Epithelial cell of esophagus (primary cell): ENCODE measurements at places on chromosomes 13 and 19.

DNA sequence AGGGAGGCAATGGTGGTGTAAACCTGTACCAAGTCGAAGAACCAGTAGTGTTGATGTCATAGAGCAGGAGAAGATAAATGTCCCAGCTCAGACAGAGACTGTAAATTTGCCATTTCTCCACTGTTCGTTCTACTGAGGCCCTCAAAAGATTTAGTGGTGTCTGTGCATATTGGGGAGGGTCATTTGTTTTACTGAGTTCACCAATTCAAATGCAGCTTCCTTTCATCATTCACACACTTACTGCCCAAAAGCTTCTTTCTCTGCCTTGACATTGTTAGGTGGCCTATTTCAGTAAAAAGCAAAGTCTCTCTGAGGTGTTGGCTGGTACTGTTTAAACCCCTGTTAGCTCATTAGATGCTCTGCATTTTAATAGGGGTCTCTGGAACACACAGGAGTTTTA, 86.2 kb upstream of the EDNRB start:
- DNase-seq: no peak

DNA sequence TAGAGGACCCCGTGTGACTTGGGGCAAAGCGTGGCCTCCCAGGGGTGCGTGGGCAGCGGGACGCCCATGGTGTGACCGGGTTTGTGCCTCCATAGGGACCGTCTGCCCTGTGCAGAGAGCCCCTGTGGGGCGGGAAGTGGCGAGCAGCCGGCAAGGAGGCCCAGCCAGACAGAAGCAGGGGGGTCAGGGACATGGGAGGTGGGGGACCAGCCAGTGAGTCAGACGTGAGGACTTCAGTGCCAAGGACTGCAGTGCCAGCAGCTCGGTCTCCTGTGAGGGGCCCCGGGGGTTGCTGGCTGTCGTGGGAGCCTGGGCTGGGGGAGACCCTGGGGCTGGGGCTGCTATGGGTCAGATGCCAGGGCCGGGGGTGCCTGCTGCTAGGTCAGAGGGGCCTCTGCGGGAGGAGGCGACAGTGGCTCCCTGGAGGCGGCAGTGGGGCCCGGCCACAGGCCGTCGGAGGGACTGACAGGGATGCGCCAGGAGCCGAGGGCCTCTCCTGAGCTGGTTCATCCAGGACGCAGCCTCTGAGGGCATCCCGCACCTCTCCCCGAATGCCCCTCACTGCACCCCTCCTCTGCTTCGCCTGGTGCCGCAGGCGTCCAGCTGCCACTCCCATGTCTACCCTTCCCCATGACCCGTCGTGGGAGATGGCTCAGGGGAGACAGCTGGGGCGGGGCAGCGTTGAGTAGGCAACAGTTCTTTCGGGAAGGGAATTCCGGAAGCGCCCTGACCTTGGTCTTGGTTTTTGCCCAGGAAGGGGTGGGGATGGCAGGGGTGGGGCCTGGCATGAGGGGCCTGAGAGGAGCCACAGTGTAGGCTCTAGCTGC, 80.0 kb downstream of the KDM4B start:
- no peak for DNase-seq

- no peak for DNase-seq
Observed at GRCh38 chr13:24281188-24282008, 28.0 kb upstream of the C1QTNF9 start.

- no peak for DNase-seq
Observed at GRCh38 chr19:6711605-6712004, 8.8 kb downstream of the C3 start.

DNA sequence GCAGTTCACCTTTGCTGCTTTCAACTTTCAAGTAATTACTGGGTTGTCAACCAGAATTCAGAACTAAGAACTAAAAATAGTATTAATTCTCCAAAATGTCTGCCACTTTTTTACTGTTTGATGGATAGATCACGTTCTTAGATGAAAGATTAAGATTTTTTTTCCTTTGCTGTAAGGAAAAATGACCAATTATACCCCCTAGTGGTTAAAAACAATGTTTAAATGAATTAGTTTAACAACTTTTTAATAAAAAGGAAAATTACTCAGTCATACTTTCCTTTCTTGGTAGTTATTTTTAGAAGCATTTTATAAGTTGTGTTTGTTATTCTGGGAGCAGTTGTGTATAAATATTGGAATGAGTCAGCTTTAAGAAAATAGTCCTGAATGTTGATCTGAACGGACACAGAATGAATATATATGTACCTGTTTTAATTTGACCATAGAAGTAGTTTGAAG, 4.6 kb downstream of the TM9SF2 start:
- DNase-seq: peak; percentile 8

DNA sequence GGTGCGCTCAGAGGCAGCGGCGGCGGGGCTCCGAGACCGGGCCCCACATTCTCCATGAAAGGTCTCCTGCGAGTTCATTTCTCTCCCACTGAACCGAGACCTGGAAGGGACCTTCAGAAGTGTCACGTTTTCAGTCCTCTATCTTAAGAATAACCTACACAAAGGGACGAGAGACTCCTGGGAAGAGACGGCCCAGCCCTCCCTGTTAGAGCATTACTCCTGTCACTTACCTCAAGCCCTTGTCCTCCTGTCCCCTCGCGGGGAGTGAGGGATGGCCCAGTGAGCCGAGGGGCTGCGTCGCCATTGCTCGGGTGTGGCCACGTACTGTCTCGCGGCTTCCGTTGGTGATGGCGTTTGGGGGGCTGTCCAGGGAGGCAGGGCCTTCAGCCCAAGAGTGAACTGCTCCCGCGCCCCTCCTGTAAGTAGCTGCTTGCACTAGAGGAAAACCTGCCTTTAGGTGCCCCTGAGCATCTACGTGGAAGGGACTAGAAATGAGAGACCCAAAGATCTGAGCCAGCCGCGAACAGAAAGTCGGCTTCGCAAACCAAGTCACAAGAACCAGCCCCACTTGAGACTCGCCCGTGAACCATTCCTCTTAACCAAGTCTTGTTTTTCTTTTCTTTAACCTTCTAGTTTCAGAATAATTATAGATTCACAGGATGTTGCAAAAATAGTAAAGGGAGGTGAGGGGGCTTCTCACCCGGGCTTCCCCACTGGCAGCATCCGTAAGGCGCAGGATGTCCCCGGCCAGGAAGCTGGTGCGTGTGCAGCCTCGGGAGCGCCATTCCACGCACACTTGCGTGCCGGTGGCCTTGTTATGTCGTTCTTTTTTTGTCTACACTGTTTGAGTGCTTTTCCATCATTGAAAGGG, 21.1 kb upstream of the NDUFS7 start:
- no peak for DNase-seq

GRCh38 chr19:38744298-38744681, at the start of gene CAPN12:
Gene CAPN12 (minus strand): TSS chr19:38744474. CDS start chr19:38744165, 309 bp downstream.
- no peak for DNase-seq

- no peak for DNase-seq
Observed at GRCh38 chr19:55678121-55678671, 3.2 kb downstream of the EPN1 start.
